Endothelial cell of umbilical vein (primary cell): ENCODE measurements at places on chromosomes 11 and 22. TPM values are rescaled to one million over a fixed set of nuclear protein-coding genes. Genes with fewer than 3 reads are reported as not detected.

The NLRP14 gene
- 0.21 and 0.26 TPM in 2 replicates for polyA plus RNA-seq

The POU2AF2 gene
- polyA plus RNA-seq = not detected in 2 replicates

The MS4A14 gene
- not detected in 2 replicates for polyA plus RNA-seq

The DENND6B gene
- polyA plus RNA-seq = 4.1 and 6.5 TPM in 2 replicates

The C22orf23 gene
- 0.23 and 0.43 TPM in 2 replicates for polyA plus RNA-seq

The BATF2 gene
- 0.75 and 1.5 TPM in 2 replicates for polyA plus RNA-seq

The TCN2 gene
- polyA plus RNA-seq = 188 and 199 TPM in 2 replicates

The LSP1 gene
- polyA plus RNA-seq = not detected in 2 replicates

The CASP1 gene
- polyA plus RNA-seq = 1.4 and 1.8 TPM in 2 replicates

DNA sequence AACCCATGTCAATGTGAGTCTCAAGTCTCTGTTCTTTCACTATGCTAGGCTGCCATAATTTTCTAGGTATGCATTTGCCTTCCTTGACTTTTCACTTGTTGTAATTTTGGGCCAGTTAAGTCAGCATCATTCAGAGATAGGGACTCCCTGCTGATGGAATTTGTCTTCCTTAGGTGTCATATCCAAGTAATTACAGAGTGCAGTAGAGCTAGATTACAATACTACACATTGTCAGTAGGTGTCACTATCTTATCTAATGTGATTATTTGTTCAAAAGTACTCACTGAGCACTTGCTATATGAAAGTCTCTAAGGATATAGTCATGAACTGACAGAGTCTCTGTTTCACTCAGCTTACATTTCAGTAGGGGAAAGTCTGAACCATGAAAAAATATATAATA, 25.0 kb upstream of the SYN3 start:
- no peak for DNase-seq

GRCh38 chr11:12090061-12090591, 20.3 kb upstream of the MICAL2 start:
- DNase-seq = peak; percentile 76

DNA sequence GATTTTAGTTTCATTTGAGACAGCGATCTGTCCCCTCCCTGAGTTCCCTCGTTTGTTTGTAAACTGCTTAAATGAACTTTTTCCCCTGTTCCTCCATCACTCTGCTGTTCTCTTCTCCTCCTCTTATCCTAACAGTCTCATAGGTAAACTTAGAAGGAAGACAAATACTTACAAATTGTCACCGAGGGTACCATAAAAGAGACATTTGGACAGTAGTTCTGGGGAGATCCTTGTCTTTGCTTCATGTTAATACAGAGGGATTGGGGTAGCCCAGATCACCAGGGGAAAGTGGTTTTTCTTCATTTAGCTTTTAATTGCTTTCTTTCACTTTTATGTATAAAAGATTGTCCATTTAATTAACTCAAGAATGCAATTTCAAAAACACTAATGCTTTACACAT, 46.1 kb downstream of the ZBTB16 start:
- no peak for DNase-seq

DNA sequence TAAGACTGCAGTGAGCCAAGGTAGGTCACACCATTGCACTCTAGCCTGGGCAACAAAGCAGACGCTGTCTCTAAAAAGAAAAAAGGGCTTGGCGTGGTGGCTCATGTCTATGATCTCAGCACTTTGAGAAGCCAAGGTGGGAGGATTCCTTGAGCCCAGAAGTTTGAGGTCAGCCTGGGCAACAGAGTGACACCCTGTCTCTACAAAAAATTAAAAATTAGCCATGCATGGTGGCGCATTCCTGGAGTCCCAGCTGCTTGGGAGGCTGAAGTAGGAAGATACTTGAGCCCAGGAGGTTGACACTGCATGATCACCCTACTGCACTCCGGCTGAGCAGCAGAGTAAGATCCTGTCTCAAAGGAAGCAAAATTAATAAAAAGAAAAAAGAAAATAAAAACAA, 38.9 kb upstream of the RDX start:
- DNase-seq = no peak

DNA sequence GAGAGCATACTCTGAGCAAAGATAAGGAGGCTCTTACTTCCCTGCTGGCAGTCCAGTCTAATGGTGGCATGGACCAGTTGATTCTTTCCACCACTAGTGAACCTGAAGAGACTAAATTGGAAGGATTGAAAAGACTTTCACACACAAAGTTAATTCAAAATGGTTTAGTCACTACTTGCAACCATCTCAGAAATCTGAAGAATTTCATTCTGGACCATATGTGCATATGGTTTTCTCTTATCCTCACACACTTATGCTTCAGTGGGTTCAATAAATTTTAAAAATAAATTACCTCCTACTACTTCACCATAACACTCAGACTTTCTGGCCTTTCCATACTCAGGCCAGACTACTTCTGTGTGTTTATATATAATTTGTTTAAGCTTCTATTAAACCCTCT, 44.7 kb downstream of the CADM1 start:
- DNase-seq = no peak

DNA sequence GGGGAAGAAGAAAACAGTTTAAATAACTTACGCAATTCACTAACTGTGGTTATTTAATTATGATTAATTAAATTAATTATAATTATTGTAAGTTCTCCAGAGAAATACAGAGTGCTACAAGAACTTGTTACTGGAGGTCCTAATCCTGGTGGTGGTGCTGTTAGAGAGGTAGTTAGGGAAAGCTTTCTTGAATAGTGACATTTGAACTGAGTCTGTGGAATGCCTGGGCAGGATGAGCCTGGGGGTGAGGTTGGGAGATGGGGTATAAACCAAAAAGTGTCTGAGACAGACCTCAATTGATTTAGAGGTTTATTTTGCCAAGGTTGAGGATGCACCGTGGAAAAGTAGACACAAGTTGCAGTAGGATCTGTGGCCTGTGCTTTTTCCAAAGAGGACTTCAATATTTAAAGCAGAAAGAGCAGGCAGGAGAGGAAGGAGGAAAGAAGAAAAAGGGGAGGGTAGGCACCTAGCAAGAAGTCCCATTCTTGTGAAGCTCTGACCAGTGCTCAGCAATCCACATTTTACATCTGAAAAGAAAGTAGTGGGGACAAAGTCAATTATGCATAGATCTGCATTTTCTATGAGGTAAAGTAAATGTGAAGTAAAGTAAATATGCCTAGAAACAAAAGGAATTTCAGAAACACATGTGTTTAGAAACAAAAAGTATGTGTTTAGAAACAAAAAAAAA, 4.4 kb upstream of the ZNF202 start:
- no peak for DNase-seq

DNA sequence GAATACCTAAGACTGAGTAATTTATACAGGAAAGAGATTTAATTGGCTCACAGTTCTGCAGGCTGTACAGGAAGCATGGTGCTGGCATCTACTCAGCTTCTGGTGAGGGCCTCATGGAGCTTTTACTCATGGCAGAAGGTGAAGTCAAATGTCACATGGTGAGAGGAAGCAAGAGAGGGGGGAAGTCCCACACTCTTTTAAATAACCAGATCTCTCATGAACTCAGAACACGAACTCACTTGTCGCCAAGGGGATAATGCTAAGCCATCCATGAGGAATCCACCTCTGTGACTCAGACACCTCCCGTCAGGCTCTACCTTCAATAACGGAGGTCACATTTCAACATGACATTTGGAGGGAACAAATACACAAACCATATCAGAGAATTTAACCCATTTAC, 42.2 kb downstream of the BIRC2 start:
- no peak for DNase-seq

DNA sequence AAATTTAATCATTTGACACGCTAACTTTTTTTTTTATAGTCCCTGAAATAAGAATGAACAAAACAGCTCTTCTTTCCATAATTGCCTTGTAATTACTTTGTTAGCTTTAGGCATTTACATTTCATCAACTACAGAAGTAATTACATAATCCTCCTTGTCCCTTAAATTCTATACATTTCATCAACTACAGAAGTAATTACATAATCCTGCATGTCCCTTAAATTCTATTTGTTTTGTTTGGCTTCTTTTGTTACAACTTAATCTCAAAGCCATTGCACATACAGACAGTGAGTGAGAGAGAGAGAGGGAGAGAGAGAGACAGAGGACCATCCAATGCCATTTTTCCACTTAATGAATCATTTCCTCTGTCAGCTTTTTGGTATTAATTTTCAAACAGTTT, 873.2 kb downstream of the METTL15 start:
- DNase-seq = peak; percentile 44

DNA sequence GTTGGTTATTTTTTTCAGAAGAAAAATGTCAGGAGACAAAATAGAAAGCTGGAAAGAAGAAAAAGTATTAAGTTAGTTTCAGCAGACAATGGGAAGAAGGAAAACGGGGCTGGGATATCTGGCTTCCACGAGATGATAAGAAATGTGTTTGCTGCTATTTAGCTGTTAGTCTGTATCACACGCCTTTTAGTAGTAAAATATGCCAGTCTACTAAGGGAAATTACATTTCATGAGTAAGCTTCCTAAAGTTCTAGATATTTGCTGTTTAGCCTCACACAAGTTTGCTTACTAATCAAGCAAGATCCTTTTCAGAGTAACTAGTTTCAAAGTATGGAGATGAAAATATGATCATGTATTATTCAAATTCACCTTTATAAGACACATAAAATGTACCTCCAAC, 1.5 kb downstream of the OR51B4 start:
- peak; percentile 67 for DNase-seq

DNA sequence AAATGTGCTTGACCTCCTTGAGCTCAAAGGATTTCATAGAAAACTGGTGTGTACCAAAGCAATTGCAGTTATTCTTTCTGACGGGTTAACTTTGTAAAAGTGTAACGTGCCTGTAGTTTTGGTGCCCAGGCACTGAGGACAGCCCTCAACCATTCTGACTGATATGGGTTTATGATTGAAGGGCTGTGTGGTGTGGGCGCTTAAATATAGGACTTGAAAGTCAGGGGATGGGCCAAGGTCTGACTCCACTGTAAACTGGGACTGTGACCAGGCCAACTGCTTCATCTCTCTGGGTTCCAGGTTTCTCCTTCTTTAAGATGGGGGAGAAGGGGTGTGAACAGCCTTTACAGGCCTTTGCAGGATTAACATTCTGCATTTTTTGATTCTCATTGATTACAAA, 191.1 kb upstream of the ARHGAP20 start:
- DNase-seq = no peak

- DNase-seq = no peak
Measured at GRCh38 chr11:63020671-63021291, 5.1 kb upstream of the SLC22A8 start.

- DNase-seq = no peak
Measured at GRCh38 chr11:255816-256215, 19.0 kb downstream of the PSMD13 start.

DNA sequence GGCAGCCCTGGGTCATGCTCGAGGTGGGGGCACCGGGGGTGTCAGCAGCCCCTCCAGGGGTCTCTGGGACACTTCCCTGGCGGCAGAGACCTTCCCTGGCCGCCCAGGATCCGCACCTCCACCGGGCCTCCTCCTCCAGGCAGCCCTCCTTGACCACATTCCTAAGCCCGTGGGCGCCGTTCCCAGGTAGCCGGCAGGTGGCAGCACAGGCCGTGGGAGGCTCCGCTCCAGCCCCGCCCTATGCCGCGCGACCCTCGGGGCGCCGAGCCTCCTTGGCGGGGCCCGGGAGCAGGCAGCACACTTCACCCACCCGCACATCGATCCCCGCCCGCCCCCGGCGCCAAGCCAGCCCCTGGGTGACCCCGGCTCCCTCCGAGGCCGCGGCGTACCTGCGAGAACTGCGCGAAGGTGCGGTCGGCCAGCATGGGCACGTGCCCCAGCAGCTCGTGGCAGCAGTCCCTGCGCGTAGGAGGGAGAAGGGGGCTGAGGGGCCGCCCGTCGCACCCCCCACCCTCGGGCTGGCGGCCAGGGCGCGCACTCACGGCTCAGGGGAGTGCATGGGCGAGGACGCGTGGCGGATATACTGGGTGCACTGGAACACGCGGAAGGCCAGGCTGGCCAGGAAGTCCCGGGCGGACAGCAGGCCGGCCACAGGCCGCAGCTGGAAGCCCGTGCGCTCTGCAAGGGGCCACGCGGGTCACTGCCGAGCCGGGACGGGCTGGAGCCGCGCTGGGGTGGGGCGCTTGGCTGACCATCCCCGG, 5.3 kb upstream of the INS start:
- DNase-seq = no peak

- DNase-seq = no peak
Measured at GRCh38 chr11:70027451-70027850, 50.7 kb upstream of the ANO1 start.

GRCh38 chr11:66745356-66746235, 16.6 kb upstream of the SPTBN2 start:
- peak; percentile 10 for DNase-seq

DNA sequence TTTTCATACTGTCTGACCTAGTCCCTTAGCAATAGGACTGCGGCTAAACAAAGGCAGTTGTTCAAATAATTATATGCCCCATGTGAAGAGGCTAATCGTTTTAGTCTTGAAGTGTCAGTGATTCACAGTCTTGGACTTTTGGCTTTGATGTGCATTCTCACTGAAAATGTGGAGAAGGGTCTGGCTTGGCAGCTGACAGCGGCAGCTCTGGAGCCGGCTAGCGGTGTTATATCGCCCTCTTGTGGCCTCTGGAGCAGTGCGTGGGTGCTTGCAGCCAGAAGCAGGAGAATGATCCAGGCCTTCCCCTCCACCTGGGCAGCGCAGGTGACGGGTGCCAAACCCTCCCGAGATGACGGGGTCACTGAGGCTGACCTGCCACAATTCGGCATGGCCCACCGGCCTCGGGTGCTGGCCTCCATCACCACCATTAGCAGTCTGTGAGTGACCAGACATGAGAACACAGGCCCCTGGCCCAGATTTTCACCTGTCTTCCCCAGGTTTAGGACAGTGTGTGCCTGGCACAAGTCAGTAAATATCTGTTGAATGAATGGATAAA, 90.3 kb upstream of the PITPNB start:
- DNase-seq = peak; percentile 75

GRCh38 chr11:60766547-60766946, 9.9 kb downstream of the MS4A15 start:
- DNase-seq = no peak

DNA sequence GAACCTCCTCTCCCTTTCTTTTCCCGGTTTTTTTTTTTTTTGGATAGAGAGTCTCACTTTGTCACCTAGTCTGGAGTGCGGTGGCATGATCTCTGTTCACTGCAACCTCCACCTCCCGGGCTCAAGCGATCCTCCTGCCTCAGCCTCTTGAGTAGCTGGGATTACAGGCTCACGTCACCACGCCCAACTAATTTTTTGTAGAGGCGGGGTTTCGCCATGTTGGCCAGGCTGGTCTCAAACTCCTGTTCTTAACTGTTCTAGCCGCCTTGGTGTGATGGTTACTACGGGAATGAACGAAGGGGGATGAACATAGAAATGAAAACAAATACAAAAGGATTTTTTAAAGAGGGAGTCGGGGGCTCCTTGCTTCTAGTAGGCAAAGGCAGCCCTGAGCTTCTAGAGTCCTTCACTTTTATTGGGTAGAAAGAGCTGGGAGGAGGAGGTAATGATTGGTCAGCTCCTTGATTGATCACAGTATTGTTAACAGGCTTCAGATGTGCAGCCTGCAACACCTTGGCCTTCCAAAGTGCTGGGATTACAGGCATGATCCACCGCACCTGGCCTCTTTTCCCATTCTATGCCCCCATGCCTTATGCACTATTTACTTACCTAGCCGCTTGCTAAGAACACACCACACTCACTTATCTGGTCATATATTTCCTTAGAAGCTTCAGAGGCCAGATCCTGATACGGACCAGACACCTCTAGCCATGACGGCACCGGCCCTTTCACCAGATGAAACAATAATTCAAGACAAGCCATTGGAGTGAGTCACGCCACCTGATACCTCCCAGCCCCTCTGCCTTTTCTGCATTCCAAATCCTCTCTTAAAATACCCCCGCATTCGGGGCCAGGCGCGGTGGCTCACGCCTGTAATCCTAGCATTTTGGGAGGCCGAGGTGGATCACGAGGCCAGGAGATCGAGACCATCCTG, 20.7 kb downstream of the SUSD2 start:
- no peak for DNase-seq
